Hippocampal formation (tissue), 2 donors: ENCODE measurements at places on chromosomes 2 and 18.
A peak's percentile ranks its signal among the peaks of the same experiment; 100 is the strongest.

- no peak for DNase-seq
Observed at GRCh38 chr18:40222776-40223175, 1732.3 kb upstream of the PIK3C3 start.

DNA sequence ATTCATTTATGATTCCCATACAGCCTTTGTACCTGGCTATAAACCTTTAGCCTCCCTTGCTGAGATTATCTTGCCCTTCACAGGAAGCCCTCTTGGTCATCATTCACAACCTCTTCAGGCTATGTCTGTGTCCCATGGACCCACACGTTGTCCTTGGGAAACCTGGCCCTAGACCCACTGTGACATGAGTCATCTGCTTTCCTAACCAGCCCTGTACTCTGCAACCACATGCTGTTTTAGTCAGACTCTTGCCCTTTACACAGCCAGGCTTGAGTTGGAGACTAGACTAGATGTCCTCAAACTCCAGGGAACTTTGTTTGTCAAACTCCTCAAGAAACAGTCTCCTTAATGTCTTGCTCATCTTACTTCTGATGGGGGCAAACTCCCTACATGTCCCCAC, 229.3 kb upstream of the ZSWIM2 start:
- no peak for DNase-seq

GRCh38 chr18:7901657-7902056, 334.5 kb downstream of the PTPRM start:
- no peak for DNase-seq

DNA sequence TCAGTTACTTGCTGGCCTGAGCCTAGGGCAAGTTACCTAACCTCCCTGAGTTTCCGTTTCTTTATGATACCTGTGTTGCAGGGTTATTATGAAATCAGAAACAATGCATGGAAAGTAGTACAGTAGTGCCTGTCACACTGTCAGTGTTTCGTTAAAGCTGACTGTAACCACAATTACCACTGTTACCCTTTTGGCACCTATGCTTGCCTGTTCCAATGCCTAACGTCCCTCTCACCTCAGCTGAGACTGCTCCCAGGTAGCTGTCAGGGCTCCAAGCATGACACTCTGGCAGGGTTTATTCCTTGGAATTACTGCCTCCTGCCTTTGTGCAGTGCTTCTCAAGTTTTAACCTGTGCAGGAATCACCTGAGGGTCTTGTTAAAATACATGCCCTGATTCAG, 135.2 kb upstream of the RBMS1 start:
- DNase-seq: no peak

GRCh38 chr2:71683070-71683469, 229.7 kb downstream of the DYSF start:
- DNase-seq: no peak

DNA sequence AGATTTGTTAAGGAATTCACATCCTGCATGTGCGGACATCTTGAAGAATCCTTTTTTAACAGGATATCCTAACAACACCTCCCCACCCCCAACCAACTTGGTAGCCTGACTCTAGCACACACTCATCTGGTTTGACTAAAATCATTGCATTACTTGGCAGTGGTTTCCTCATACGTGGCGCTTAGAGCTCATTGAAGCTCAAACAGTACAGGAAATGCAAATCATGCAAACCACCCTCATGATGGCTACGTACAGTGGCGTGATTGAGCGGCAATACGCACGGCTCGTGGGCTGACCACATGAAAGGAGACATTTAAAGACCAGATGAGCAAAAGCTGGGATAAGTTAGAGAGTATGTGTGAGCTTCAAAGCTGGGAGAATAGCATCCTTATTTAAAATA, 336.2 kb downstream of the ZEB2 start:
- no peak for DNase-seq

DNA sequence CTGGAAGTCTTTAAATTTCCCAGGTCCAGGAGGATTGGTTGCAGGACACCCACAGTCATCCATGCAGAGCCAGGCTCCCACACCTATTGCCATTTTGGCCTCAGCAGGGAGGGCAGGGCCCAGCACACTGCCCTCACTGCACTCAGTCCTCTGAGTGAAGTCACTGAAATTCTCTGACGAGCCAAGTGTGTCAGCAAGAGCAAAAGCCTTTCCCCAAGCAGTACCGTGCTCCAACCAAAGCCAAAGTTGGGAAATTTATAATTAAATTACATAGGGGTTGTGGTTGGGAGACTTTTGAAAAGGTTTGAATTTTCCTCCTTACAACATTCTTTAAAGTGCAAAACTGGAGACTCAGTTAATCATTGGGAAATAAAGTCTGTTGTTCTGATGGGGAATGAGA, 98.5 kb upstream of the CD226 start:
- DNase-seq: no peak

DNA sequence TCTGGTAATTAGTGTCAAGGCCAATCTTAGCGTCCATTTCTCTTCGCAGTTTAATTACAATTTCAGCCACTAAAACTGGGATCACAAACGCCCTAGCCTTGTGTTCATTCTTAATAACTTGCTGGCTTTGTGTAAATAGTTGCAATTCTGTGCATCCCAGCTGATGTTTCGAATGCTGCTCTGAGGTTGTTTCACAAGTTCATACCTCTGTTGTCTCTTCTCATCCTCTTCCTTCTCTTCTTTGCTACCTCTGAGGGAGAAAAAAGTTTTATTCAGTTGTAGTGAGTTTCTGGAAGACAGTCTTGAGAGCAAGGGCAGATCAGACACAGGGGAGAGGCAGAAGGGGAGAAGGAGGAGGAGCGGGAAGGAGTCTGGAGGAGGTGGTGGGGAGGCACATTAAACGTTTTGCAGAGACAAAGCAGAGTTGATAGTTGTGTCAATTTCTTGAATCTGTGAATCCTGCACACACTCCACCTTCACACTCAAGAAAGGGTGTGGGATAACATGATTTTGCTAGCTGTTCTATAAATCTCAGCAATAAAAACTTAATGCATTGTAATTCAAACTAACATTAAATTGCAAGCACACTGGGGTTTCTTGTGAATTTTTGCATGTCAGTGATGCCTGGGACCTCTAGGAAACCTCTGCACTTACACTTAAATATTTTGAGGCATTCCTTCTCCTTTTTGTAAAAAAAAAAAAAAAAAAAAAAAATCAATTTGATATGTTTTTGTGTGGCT, 6.8 kb downstream of the MEIS1 start:
- no peak for DNase-seq

DNA sequence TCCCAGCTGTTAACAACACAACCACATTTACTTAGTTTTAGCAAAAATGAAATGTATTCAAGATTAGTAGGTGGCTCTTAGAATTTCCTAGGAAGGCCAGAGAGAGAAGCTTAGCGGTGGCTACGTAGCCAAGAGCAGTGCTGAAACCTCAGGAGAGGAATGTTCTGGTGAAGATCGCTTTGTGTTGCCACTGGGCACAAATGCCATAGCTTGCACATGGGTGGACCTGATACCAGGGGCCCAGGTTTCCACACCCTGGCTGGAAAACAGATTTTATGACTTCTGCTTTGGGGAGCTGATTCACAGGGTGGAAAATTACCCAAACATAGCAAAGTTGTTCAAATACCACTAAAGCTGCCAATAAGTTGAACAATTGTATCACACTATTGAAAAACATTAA, 43.4 kb downstream of the THUMPD2 start:
- no peak for DNase-seq

DNA sequence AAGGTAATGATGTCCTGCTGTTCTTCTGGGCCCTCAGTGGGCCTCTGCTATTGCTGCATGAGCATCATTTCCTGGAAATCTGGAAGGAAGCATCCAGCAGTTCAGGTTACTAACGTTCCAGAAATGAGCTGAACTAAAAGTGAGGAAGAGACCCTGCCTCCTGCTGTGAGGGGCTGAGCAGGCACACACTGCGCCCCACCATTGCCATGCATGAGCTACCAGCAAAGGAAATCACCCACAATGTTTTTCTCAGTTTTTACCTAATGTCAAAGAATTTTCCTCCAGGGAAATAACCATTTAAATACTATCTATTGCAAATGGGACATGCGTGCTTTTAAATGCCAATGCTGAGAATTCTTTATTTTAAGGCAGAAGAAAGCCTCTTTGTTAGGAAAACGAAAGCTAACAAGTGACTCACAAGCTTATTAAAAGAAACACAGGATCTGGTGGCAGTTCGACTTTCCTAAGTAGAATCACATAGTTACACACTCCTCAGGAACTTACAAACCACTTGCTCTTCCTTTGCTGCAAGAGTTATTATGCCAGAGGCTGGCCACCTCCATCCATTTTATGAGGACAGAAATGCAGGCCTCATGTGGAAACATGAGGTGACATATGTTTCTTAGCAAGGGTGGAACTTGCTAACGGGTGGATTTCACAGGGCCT, 152.6 kb upstream of the TTC39C start:
- DNase-seq: peak; percentile 48

DNA sequence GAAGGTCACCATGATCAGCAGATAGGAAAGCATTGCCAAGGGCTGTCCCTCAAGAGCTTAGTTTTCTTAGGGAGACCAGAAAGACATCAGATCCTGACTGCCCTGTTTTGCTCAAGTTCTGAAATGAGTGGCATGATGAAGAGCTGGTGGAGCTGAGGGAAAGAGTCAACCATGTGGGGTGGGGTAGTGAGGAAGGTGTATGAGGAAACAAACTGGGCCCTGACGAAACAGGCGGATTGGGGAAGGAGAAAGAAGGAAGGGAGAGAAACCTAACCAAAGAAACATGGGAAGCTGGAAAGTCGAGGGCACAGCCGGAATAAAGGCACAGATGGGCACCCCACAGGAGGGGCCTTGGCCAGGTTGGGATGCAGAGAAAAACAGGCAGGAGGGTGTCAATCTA, 8.0 kb downstream of the TGOLN2 start:
- no peak for DNase-seq

- DNase-seq: no peak
Observed at GRCh38 chr18:27400001-27400400, 214.9 kb upstream of the CHST9 start.

DNA sequence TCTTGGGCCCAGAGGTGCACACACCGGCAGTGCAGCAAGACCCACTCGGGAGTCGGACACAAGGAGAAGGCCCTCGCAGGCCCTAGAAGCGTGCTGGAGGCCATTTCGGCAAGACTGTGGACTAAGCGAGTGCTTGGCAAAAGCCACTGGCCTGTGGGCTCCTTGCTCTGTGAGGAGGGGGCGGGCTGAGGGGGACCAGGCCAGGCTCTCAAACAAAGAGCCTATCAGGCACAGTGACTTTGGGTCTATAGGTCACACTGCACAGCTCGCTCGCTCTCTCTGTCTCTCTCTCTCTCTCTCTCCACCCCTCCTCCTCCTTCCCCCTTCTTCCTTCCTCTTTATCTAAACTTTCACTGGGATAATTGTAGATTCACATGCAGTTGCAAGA, 23.6 kb upstream of the ZCCHC2 start:
- no peak for DNase-seq

- no peak for DNase-seq
Observed at GRCh38 chr18:5975111-5976002, 80.0 kb upstream of the TMEM200C start.

- no peak for DNase-seq
Observed at GRCh38 chr2:191714925-191715324, 37.0 kb downstream of the NABP1 start.

- DNase-seq: peak; percentile 33
Observed at GRCh38 chr18:3810296-3810695, 360.3 kb downstream of the TGIF1 start.

DNA sequence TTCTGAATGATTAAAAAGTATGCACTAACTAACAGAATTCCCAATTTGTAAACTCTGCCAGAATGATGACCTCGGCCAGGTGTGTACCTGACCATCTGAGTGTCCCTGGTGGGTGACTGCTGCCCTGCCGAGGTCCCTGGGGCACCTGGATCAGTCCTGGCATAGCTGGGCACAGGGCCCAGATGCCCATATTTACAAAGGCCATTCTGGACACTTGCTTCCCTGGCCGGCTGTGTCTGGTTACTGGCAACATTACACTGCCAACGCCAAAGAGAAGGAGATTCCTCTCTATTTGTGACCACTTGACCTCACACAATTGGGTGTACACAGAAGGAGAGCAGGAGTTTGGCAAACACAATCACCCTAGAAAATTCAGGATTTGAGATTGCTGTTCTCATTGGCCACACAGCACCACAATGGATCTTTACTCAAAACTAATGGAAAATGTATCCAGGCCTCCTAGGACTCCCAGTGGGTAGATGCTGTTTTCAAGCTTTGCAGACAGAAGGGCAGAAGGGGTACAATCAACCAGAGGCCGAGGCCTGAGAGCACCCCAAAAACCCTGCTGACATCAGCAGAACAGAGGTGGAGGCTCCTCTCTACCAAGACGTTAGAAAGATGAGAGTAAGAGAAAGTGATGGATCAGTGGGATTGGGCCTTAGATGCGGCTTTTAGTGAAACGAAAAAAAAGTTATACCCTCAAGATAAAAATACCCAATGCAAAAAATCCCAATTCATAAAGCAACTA, 58.3 kb upstream of the PXDN start:
- no peak for DNase-seq

- DNase-seq: no peak
Observed at GRCh38 chr2:163800951-163801381, 65.2 kb upstream of the FIGN start.

DNA sequence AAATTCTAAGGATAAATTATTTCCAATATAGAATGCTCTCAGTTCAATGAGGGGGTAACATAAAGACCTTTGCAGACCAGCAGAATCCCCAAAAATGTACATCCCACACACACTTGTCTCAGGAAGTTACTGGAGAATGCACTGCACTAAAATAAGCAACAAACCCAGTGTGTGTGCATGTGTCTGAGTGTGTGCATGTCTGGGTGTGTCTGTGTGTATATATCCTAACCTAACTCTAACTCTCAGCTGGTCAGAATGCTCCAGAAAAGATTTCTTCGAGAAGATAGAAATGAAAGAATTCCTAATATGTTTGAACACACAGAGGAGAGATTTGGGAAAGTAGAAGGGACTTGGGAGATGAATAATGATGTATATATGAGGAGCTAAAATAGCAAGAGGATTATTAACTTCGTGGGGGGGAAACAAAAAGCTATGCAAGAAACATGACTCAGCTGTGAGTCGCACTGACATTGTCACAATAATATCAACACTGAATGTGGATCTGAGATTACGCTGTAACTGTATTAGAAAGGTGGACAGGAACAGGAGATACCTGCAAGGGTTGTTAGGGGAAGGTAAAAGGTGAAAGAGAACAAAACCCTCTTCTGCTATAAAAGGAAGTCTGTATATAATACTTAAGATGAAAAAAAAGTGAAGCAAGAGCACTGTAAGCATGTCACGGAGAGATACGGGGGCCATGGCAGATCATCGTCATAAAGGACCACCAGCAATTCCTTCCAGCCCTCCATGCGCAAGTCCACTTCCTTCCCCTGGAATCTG, 11.1 kb downstream of the COLEC12 start:
- no peak for DNase-seq
